ENCODE measurements at places on chromosomes 5 and 9. TPM values are rescaled to one million over a fixed set of nuclear protein-coding genes. Genes with fewer than 3 reads are reported as not detected.

Gene APBA1
- 0.80 TPM for polyA plus RNA-seq

DNA sequence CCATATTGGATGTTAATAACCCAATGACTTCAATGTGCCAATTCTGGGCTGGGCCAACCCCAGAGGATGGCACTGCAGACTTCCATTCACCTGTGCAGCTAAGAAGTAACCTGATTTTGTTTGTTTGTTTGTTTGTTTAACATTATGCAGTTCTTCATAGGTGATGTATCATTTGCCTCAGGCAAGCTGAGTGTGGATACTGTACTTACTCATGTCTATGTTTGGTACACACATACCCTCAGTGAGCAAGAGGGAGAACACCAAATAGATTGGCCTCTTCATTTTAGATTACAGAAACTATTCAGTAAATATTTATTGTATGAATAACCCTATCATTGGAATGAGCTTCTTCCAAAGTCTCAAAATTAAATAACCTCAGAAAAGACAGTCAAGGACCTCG, 180.2 kb upstream of the SMC2 start:
- no peaks in the 10 kb centered on the region for H3K27me3 ChIP-seq
- H3K4me3 ChIP-seq = no peak overlapping the region
- H3K27ac ChIP-seq = no peak overlapping the region
- DNase-seq = no peak
- H3K4me1 ChIP-seq = no peaks in the 10 kb centered on the region
- H3K36me3 ChIP-seq = no peaks in the 10 kb centered on the region

Gene CCDC192
- polyA plus RNA-seq = 0.11 TPM

DNA sequence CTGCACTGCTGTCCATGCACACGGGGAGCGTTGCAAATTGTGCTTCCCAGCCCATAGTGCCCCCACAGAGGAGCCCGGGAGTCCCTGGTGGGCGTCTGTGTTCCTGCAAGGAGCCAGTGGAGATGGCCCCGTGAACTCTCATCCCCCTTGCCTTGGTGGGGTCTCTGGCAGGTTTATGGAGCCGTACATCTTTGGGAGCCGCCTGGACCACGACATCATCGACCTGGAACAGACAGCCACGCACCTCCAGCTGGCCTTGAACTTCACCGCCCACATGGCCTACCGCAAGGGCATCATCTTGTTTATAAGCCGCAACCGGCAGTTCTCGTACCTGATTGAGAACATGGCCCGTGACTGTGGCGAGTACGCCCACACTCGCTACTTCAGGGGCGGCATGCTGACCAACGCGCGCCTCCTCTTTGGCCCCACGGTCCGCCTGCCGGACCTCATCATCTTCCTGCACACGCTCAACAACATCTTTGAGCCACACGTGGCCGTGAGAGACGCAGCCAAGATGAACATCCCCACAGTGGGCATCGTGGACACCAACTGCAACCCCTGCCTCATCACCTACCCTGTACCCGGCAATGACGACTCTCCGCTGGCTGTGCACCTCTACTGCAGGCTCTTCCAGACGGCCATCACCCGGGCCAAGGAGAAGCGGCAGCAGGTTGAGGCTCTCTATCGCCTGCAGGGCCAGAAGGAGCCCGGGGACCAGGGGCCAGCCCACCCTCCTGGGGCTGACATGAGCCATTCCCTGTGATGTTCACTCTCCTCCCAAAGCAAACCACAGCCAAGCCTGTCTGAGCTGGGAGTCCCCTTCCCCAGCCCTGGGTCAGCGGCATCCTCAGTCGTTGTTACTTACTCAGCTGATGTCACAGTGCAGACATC, 3.1 kb downstream of the MRPS2 start:
- peaks cover 16% of the 10 kb centered on the region for H3K4me1 ChIP-seq
- peaks cover 13% of the 10 kb centered on the region for H3K27me3 ChIP-seq
- peaks cover 21% of the 10 kb centered on the region for H3K36me3 ChIP-seq
- no peak overlapping the region for H3K4me3 ChIP-seq

GRCh38 chr9:8782237-8782636, 982.7 kb upstream of the DMAC1 start:
- no peak overlapping the region for H3K27ac ChIP-seq
- no peaks in the 10 kb centered on the region for H3K27me3 ChIP-seq
- peaks cover 3% of the 10 kb centered on the region for H3K4me1 ChIP-seq
- H3K36me3 ChIP-seq = no peaks in the 10 kb centered on the region
- DNase-seq = no peak
